ENCODE measurements at places on chromosomes 7 and 10.

GRCh38 chr10:30098629-30099028 lies 39.2 kb upstream of the JCAD start:
- DNase-seq: no peak

GRCh38 chr10:18075881-18076280 lies 64.3 kb upstream of the CACNB2 start:
- DNase-seq: no peak

DNA sequence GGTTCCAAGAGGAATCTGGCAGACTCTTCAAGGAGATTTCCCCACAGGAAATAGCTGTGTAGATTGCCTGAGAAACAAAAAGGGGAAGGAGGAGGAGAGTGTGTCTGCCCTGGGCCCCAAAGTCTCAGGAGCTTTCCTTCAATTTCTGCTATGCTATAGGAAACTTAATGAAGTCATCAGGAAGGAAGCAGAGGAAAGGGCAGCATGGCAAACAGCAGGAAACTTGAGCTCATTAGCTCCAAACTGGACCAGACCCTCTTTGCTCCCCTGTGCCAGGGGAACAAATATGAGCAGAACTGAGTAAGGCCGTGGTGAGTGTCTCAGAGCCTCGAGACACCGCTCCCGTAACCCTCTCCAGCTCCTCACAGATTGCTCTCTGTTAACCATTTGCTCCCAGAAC lies 4.8 kb upstream of the KCNIP2 start:
- no peak for DNase-seq

- no peak for DNase-seq
These were observed 5.2 kb upstream of the MALRD1 start for GRCh38 chr10:19043431-19043830.
